Posterior vena cava (tissue), 2 donors: ENCODE measurements at places on chromosomes 16 and 17. TPM values are rescaled to one million over a fixed set of nuclear protein-coding genes. Genes with fewer than 3 reads are reported as not detected.
A peak's percentile ranks its signal among the peaks of the same experiment; 100 is the strongest.

GRCh38 chr17:75773808-75774470, 8.9 kb upstream of the GALK1 start:
- peak; percentile 83 for DNase-seq

GRCh38 chr17:67605256-67605912, 112.4 kb upstream of the NOL11 start:
- peak; percentile 85 for DNase-seq

DNA sequence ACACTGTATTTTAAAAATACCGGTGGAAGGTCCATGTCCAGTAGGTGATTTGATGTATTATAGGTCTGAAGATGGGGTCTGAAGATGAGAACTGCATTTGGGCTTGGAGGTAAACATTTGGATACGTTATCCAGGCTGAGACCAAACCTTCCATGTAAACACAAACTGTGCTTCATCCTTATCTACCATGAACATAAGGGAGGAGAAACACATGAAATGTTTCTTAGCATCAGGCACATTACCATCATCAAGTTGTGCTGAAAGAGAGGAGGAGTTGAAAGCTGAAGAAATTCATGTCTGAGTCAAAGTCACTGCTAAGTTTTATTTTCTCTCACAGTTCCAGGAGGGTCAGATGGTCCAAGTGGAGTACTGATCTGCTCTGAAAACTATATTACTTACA, 11.4 kb downstream of the SF3B3 start:
- DNase-seq = no peak

- DNase-seq = no peak
Observed at GRCh38 chr16:30096862-30097563, 1.0 kb upstream of the YPEL3 start.

DNA sequence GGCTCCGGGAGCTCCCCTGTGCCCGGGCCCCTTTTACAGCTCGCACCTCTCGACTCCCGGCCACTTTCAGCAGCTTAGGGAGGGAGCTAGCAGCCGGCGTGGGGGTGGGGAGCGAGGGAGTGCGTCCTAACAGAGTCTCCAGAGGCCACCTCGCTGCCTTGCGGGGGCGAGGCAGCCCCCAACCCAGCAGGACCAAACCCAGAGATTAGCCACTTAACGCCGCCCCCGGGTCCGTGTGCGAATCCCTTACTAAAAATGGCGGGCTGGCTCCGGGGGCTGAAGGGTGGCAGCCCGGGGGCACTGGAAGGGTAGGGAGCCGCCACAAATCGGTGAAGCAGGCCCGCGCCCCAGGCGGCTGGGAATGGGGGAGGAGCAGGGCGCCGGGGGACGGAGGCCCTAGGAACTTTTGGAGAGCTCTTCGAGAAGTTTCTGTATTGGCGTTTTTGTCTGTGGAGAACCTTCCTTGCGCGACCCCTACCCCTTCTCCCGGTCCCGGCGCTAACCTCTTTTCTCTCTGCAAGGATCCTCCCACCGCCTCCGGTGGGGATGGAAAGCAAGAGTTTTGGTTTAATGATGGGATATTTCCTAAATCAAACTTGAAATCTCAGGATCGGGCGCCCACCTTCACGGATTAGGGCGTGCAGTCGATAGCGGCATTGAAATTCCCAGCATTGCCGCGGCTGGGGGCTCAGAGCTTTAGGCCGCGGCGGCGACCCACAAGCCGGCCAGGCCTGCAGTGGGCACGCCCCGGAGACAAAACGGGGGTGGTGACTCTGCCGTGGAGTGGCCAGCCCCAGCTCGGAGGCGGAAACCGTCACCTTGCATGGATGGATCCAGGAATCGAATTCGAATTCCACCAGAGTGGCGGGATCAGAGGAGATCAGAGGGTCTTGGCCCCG, 793 bp upstream of the IRX3 start:
- no peak for DNase-seq

- DNase-seq = peak; percentile 90
Observed at GRCh38 chr17:60161598-60162330, 12.0 kb downstream of the CA4 start.

GRCh38 chr16:72021043-72021442, 12.5 kb downstream of the DHODH start:
- DNase-seq = no peak

DNA sequence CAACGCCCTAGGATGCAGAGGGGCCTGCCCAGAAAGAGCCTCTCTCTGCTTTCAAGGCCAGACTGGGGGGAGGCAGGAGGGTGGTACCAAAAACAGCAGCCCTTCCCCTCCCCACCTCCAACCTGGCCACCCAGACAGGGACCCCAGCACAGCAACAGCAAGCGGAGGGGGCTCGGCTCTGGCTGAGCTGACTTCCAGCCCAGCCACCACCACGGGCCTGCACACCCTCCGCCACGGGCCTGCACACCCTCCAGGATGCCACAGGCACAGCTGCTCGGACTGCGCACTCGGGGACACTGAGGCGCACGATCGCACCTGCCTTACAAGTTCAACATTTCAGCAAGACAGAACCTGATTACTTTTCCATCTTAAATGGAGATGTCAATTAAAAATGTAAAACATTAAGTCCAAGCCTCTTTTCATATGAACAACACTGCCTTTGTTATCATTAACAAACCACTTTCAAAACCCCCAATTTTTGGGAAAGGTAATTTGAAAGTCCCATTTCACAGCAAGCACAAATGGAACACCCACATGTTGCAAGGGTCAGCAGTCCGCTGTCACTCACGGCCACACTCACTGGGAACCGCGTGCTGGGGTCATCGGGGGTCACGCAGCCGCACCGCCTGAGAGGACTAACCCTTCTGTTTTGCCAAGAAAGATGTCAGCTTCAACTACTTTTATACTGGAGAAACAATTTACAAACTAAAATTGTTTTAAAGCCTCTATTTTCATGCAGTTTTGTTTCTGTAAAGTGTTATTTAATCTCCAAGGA, 76.4 kb downstream of the ANKRD11 start:
- DNase-seq = peak; percentile 71

DNA sequence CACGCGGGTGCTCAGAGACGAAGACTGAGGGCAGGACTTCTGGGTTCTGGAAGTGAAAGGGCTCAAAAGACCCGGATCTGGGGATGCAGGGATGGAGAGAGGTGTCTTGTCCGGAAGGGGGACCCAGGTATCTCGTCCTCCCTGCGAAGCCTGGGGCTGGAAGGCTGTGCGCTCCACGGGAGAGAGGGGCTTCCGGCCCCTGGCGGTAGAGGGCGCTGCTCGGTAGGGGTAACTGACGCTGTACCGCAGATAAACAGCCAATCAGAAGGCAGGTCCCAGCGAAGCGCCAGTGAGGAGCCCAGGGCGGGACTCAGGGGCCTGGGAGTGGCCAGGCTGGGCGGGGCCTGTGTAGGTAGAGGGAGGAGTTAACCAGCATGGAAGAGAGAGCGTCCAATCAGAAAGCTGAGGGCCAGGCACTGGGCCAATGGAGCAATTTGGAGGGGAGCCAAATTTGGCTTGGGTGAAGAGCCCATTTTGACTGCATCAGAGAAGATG, 804 bp downstream of the TGFB1I1 start:
- peak; percentile 98 for DNase-seq

- no peak for DNase-seq
Observed at GRCh38 chr16:78094166-78094565, 5.3 kb upstream of the WWOX start.

The CCL1 gene
- not detected for total RNA-seq
